ENCODE measurements at places on chromosomes 6 and 20. TPM values are rescaled to one million over a fixed set of nuclear protein-coding genes. Genes with fewer than 3 reads are reported as not detected.

DNA sequence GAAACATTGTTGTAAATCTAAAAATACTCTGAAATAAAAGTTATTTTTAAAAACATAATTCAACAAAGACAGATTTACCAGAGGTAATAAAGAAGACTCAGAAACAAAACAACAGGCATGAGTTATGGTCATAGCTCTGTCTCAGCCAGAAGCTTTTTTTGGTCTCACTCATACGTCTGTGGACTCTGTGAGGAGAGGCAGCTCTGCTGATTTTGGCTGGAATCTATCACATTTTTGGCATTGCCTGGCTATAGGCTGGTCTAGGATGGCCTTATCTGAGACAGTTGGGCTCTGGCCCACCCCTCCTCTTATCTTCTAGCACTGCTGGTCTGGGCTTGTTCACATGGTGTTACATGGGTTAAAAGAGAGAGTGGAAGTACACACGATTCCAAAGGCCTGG lies 514.0 kb upstream of the BTBD3 start:
- DNase-seq, result no peak

The MYLK4 gene
- 6.6 TPM for total RNA-seq

- no peak for DNase-seq
Observed at GRCh38 chr6:24522228-24523176, 27.7 kb downstream of the ALDH5A1 start.

The SEL1L2 gene
- total RNA-seq, result not detected

GRCh38 chr6:340991-341827 lies 48.9 kb downstream of the DUSP22 start:
- DNase-seq, result no peak

The DNMT3B gene
- 2.8 TPM for total RNA-seq

- DNase-seq, result no peak
Observed at GRCh38 chr6:147604373-147604772, 95.9 kb downstream of the SAMD5 start.

DNA sequence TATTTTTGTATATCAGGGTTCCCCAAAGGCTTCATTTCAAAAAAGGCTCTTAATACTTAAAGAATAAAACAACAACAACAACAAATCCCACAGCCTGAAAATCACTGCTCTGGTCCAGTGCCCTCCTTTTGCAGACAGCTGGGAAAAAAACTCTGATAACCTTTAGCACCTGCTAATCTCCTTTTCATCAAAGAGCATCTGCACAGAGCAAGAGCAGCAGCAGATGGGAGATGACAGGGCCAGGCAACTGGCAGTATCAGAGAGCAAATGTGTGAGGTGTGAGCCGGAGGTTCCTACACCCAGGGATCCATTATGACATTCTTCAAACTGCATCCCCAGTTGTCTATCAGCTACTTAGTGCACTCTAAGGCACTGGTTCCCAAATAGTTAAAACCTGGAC lies 25.7 kb downstream of the TTI1 start:
- no peak for DNase-seq

DNA sequence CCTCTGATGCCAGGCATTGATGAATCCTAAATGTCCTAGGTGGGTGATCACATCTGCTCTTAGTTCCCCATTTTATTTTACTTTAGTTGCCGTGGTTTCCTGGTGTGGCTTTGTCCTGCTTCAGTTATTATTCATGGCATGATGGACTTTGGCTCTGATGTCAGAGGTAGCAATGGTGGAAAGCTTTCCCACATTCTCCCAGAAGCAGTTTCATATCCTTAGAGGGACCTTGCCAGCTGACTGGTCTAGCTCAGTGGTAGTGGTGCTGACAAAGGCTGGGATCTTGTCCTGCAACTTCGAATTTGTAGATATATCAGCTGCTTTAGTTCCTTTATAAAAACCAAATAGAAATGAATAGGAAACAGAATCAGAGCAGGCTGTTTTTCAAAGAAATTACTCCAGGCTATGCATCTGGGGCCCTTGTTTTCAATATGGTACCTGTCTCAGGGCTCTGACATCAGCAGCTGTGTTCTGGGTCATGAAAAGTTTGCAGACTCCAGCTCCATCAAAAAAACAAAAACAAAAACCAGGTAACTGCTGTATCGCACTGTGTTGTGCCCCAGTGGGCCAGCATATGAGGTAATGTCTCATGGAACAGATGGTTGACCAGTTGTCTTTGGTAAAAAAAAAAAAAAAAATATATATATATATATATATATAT lies 133.7 kb downstream of the PLCB4 start:
- DNase-seq, result no peak

The CD93 gene
- 8.1 TPM for total RNA-seq

- DNase-seq, result peak; percentile 23
Observed at GRCh38 chr20:48266571-48266970, 481.3 kb upstream of the SULF2 start.

The ATF6B gene
- total RNA-seq, result 62.5 TPM

DNA sequence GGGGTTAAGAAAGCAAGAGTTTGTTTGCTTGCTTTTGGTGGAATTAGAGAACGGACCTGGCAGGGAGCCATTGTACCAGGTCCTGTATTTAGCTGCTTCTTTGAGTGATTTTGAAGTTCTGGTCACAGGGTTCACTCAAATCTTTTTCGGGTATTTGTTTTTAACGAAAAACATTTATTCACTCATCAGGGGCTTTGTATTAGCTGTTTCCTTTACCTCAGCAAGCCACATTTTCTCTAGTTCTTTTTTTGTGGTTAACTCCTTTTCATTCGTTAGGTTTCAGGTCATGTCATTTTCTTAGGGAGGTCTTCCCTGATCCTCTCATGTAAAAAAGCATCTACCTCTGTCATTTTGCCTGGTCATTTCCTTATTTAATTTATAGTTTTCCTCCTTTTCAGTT lies 1502.2 kb downstream of the GRIK2 start:
- DNase-seq, result no peak

The APCDD1L gene
- 1.2 TPM for total RNA-seq

- no peak for DNase-seq
Observed at GRCh38 chr6:141174932-141175331, 957.8 kb upstream of the GJE1 start.

DNA sequence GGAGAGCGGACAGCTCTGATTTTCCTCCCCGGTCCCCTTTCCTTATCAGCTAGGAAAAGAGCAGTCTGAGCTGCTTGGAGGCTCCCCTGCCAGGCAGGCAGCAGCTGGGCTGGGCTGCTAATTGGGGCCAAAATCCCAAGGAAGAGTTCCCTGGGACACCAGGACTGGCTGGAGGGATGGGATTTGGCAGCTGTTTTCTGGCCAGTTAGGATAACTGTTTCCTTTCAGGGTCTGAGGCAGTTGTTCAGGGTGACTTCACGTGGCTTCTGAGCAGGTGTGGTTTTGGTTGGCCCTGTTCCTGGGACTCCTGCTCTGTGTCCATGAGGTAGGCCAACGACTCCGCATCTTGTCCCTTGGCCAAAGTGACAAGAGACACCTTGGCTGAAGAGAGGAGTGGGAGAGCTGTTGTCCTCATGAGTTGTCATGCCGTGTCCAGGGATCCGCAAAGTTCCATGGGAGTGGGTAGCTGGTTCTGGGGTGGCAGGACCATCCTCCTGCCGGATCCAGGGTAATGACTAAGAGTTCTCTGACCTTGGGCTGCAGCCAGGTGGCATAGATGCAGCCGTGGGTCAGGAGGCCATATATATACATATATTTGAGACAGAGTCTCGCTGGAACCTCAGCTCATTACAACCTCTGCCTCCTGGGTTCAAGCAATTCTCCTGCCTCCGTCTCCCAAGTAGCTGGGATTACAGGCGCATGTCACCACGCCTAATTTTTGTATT lies 21.2 kb downstream of the MRPS18A start:
- no peak for DNase-seq

The BPIFA1 gene
- not detected for total RNA-seq

DNA sequence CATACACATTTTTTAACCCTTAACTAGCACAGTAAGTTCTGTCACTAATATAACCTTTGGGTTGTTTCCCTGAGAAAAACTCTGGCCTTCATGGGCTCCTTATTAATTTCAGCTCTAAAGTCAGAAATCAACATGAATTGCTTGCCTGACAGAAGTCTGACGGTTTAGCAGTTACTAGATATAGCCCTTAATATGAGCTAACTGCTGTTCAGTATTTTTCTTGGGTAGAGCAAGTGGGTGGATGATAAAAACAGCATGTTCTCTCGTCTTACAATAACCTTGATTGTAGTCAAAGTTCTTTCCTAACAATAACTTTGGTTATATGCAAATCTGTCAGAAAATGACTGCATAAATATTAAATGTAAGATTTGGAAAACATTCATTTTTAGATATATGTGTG lies 81.0 kb downstream of the SH3BGRL2 start:
- no peak for DNase-seq

The TAGAP gene
- total RNA-seq, result 1.9 TPM

The TLDC2 gene
- total RNA-seq, result not detected

The PARD6B gene
- total RNA-seq, result 7.6 TPM

GRCh38 chr20:49612127-49612738 lies 44.3 kb upstream of the PTGIS start:
- no peak for DNase-seq

- no peak for DNase-seq
Observed at GRCh38 chr6:13268913-13269518, 59.3 kb downstream of the TBC1D7 start.

DNA sequence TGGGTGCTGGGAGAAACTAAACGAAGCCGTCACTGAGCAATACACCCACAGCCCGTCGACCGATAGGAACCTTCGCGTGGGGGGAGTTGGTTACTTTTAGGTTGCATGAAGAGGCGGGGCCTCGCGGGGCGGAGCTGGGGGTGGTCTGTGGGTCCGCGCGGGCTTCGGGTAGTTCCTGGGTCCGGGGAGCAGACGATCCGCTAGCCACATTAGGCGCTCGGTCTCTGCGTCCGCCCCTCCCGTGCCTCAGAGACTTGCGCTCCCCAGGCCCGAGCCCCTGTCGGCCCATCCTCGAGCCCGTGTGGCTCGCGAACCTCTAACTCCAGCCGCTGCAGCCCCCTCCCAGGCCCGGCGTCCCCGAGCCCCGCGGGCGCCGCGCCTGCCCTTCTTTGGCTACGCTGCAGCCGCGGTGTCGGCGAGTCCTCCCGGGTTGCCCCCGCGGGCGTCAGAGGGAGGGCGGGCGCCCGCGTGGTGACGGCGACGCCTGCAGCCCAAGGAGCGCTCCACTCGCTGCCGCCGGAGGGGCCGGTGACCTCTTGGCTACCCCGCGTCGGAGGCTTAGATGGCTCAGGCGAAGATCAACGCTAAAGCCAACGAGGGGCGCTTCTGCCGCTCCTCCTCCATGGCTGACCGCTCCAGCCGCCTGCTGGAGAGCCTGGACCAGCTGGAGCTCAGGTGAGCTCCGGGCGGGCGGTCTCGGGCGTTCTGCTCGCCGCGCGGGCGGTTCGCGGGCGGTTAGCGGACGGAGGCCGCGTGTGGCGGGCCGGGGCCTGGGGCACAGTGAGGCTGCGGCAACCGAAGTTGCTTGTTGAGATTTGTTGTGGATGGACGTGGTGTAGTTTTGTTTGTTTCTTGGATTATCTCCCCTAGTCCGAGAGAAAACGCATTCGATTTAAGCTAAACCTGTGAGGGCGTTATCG lies at the start of gene BAG2:
Gene BAG2 (plus strand): TSS at position 191 of the 920 bp plus-strand sequence. CDS start 372 bp downstream, at position 563.
- peak; percentile 92 for DNase-seq

The ANGPT4 gene
- 2.1 TPM for total RNA-seq

The RIPPLY2 gene
- total RNA-seq, result not detected

The ZKSCAN8 gene
- 16.1 TPM for total RNA-seq
